Ascending aorta (tissue), 2 donors: ENCODE measurements at places on chromosomes 6 and 20. TPM values are rescaled to one million over a fixed set of nuclear protein-coding genes. Genes with fewer than 3 reads are reported as not detected.

Gene CGA
- not detected for total RNA-seq

Gene DLL1
- total RNA-seq: 16.5 TPM

Gene CEP57L1
- 1.1 TPM for total RNA-seq

Gene NEDD9
- total RNA-seq: 150 TPM

DNA sequence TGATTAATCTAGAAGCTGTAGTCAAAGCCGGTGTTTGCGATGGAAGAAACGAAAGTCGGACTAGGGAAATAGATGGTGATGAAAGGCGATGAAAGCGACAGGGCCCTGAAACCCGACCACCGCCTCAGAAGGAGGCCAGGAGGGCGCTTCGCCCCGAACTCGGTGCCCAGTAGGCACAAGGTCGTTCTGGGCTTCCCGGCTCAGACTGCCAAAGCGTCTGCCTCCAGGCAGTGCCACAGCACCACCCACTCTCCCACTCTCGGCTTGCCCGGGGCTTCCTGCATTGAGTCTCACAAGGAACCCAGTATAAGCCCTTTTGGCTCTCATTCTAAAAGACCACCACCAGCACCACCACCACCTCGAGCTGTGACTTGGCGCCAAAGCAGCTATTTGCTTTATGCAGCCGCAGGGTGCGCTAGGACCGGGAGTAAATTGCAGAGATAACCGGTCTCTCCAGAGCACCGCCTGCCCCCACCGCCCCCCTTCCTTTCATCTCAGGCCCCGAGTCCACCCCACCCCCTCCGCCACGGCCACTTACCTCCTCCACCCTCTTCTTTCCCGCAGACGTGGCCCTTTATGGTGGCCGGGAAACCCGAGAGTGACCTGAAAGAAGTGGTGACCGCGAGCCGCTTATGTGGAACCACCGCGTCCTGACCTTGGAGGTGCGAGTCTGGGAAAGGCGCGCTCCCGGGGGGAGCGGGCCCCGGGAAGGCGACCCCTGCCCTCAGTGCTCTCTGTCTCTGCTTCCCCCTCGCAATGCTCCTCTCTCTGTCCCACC lies 2.4 kb downstream of the TCF21 start:
- no peak for DNase-seq

- DNase-seq: no peak
Measured at GRCh38 chr6:13368731-13369115, 40.4 kb upstream of the TBC1D7 start.

- peak; percentile 13 for DNase-seq
Measured at GRCh38 chr6:31467151-31467550, 30.8 kb upstream of the MICB start.

DNA sequence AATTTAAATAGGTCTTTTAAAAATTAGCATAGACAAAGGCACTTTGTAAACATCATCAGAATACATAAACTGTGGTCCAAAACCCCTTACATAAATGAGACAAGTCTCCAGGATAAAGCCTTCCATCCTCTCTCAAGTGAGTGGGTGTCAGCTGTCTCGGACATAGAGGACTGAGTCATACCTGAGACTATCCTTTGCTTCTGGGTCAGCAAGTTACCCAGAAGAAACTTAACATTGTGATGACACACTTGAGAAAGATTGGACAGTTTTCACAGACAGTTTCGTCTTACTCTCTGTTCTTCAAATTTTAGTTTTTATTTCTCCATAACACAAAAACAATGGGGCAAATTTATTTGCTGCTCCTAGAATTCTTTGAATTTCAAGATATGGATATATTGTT lies 838.0 kb downstream of the DHX35 start:
- no peak for DNase-seq

DNA sequence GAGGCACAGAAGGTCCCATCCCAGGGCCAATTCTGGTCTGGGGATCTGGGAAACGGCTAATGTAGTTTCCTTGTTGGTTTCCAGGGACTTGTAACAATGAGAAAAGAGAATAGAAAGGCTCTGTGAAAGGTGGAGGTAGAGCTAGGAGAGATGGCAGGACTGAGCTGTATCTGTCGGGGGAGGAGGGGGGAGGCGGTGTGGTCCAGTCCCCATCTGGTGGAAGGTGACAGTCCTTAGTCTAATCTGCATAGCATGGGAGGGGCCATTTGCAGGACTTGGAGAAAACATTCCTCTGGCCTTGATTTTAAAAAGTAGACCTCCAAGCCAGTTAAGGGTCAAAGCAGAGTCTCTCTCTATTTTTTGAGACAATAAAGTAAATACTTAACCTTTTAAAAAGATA lies 137.1 kb downstream of the DNAH8 start:
- no peak for DNase-seq

DNA sequence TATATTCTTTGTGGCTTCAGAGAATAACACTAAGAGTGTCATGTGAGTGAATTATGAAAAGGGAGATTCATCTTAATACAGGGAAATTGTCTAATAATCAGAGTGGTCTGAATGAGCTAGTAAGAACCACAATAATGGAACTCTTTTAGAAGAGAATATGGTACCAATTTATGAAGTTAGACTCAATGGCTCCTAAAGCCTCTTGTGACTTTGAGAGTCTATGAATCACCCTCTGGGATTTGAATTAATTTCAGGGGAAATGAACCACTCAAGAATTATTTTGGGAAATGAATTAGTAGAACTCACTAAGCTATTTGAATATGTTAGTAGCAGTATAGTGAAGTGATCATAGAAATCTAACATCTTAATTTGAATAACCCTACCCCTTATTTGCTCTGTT lies 14.3 kb downstream of the PCMT1 start:
- DNase-seq: no peak

DNA sequence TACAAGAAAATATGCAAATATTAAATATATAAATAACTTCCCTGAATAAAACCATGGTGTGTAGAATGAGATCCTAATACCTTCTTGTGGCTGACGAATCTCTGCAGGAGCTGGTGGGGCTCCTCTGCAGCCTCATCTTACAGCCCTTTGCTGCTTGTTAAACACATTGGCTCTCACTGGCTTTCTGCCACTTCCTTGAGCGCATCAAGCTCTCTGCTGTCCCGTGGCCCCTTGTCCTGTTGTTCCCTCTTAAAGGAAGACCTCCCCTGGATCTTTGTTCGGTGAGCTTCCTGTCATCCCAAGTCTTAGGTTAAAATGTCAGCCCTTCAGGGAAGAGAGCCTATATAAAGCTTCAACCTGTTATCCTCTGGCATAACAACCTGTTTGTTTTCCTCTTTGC lies 519.6 kb downstream of the DOK5 start:
- DNase-seq: no peak

GRCh38 chr6:112773187-112773586 lies 426.1 kb downstream of the RFPL4B start:
- DNase-seq: no peak

DNA sequence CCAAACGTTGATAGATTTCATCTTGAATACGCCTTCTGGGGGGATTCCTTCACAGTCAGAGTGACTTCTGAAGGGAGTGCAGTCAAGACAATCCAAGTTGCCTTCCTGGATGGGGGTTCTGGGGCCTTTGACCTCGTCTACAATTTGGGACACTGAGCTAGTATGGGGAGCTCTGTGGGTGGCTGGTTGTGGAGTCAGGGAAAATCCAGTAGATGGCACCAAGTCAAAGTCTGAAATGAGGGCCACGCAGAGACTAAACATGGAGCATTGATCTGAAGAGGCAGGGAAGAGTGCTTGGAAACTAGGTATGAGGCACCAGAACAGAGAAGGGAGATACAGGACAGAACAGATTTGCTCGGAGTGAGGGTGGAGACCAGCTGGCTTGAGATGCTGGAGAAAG lies 43.6 kb upstream of the CCN6 start:
- no peak for DNase-seq

DNA sequence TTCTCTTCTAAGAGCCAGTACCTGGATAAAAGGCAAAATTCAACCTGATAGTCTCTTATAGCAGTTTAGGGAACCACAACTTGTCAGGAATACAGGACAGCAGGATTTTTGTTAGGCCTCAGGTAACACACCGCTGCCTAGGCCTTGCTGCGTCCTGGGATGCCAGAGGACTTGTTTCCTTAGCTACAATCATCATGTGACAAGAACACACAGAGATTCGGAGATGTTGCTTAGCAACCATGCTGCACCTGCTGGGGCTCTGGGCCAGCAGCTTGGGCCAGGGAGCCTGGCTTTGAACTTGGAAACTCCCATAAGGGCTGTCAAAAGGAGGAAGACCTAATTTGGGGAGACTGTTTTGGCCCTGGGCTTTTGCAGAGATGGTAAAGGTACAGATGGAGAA lies 36.1 kb upstream of the CHD6 start:
- DNase-seq: no peak

GRCh38 chr6:30074331-30075093 lies 1.1 kb downstream of the RNF39 start:
- no peak for DNase-seq

DNA sequence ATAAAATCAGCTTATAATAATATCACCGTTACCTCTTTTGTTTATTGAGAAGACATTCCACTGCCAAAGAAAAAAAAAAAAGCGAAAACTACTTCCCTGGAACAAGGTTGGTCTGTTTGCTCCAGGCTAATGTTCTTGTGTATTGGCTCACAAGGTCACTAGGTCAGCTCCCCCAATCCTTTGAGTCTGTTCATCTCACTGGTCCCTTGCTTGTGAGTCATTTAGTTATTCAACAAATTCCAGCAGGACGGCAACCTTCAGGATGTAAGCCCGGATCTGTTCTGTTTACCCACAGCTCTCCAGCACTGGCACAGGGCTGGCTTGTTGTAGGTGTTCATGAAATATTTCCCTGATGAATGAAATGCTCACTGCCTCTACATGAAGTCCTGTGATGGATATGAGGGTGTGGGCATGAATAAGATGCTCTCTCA lies 3.3 kb downstream of the ARHGAP40 start:
- DNase-seq: no peak

GRCh38 chr20:37903317-37904007 lies 535 bp downstream of the VSTM2L start:
- DNase-seq: no peak

DNA sequence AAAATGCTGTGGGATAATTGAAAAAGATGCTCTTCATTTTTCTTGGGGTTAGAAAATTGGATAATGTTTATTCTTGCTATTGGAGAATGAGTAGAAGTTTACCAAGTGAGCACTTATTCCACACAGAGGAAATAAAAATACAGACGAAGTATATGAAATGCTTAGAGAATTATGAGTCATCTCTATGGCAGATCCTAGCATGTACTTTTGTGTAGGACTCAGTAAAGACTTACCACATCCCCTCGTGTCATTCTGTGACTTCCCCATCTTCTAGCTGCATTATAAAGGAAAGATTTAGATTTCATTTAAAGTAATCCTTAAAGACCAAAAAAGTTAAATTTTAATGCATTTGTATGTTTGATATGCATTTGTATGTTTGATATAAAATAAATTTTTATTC lies 685.6 kb downstream of the TBC1D32 start:
- no peak for DNase-seq

DNA sequence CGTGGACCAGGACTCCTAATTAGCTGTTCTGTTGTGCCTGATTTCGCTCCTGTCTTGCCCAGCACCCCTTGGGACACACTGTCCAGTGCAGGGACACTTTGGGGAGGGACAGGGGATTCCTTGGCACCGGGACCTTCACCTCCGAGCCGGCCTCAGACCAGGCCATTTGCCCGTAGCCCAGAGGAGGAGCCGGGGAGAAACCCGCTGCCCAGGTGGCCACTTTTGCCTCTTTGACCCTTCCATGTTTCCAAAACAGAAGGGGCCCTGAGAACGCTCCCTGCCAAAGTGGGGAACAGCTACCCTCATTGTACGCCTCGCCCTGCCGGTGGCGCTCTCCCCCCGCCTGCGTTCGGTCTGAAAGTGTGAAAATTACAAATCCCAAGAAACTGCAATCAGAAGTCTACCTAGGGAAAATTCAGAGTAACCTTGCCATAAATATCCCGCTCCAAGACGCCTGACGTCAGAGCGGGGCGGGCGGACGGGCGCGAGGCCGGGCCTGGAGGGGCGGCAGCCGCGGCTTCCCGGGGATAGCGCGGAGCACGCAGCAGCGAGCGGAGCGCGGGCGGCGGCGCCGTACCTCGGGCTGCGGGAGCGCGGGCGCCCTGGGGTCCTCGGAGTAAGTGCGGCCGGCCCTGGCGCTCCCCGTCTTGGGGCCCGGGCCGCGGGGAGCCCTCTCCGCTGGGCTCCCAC lies at the start of gene DAAM2:
DAAM2 (plus strand) TSS at position 527 of the 690 bp plus-strand sequence. CDS start 63,927 bp downstream, outside the sequence.
- peak; percentile 84 for DNase-seq

DNA sequence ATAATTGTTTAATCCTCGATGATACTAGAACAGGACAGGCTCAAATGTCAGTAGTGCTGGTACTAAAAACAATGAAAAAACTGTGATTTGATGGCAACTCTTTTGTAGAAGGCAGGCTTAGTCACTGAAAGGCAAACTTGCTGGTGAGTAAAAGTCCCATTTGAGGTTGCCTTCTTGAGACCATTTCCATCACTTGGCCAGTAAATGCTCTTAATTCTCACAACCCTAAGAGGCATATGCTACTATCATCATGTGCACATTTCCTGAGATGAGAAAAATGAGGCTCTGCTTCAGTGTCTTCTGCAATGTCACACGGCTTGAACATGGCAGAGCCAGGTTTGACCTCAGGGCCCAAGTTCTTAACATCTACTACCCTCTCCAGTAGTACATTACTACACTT lies 9.9 kb downstream of the AKIRIN2 start:
- DNase-seq: no peak

DNA sequence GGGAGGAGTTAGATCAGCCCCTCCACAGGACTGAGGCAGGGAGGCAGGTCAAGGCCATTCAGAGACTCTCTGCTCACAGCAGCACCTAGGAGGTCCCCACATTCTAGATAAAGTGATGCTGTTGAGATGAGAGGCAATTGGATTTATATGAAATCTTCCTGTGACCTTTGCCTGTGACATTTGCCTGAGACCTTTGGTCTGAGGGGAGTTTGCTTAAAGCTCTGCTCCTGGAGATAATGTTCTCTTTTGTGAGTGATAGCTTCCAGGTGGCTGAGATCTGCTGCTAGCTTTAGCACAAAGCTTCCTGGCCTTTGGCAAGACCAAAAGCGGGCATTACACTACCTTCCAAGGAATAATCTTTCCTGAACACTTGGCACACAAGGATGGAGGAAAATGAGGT lies 43.3 kb downstream of the TMEM244 start:
- no peak for DNase-seq

GRCh38 chr6:2149361-2150006 lies 95.9 kb downstream of the GMDS start:
- no peak for DNase-seq

DNA sequence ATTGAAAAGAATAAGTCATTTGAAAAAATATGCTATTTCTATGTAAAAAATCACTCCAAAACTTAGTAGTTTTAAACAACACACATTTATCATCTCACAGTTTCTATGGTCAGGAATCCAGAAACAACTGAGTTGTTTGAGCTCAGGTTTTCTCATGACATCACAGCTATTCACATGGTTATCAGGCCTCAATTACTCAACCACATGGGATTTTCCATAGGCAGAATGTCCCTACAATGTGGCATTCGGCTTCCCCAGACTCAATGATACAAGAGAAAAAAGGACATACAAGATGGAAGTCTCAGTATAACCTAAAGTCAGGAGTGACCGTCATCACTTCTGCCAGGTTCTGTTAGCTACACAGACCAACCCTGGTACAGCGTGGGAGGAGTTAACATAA lies 3.4 kb upstream of the SLC35D3 start:
- no peak for DNase-seq

DNA sequence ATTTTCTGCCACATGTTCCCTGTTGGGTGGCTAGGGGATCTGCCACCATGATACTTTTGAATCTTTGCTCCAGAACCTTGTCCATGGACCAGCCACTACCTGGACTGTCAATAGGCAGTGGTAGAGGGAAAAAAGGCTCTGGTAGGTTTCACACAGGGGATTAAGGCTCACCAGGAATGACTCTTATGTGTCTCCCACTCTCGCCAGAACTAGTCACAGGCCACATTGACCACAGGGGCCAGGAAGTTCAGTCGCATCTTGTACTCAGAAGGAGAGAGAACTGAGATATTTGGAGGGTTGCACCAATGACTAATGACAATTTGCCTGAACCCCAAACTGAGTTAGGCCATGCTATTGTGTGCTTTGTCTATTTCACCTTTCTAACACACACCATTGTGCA lies 23.6 kb upstream of the APCDD1L start:
- DNase-seq: no peak
